ENCODE measurements at places on chromosomes 5 and 9.

- DNase-seq, result peak; percentile 65
These were observed 24.9 kb upstream of the ELAVL2 start for GRCh38 chr9:23850690-23851629.

DNA sequence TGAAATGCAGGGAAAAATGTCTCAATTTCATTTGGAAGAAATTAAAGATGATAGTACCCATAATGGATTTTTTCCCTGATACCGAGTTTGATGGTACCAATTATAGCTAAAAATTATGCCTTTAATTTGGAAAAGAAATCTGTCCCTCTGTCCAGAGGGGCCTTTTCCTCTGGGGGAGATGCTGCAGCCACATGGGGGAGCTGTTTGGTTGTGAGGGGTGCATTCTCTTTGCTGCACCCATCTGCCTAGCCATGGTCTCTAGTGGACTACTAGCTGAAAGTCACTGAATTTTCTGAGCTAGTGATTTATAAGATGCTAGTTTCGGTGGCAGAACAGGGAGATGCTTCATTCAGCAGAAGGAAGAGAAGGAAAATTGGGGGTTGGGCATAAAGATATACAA is 9.6 kb downstream of the SEC61B start:
- no peak for DNase-seq

- no peak for DNase-seq
These were observed 14.1 kb downstream of the RGS3 start for GRCh38 chr9:113477661-113478060.

- no peak for DNase-seq
These were observed 2.7 kb downstream of the KLF4 start for GRCh38 chr9:107486674-107487520.

GRCh38 chr5:174183701-174184100 is 138.2 kb downstream of the NSG2 start:
- DNase-seq, result no peak

- no peak for DNase-seq
These were observed 384.6 kb downstream of the SPOCK1 start for GRCh38 chr5:137114529-137114928.

- DNase-seq, result no peak
These were observed 18.4 kb downstream of the LSM11 start for GRCh38 chr5:157761690-157762621.

DNA sequence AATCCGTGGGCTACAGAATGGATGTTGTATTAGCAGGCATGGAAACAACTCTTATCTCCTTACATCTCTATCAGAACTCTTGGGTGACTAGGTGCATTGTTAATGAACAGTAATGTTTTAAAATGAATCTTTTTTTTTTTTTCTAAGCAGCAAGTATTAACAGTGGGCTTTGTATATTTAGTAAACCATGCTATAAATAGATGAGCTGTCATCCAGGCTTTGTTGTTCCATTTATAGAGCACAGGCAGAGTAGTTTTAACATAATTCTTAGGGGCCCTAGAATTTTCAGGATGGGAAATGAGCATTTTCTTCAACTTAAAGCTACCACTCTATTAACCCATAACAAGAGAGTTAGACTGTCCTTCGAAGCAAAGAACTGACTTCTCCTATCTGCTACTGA is 233.7 kb upstream of the ADAMTSL1 start:
- no peak for DNase-seq

GRCh38 chr5:87729781-87730180 is 317.1 kb upstream of the CCNH start:
- DNase-seq, result no peak

- DNase-seq, result no peak
These were observed 394.9 kb downstream of the MED10 start for GRCh38 chr5:5983261-5983980.

DNA sequence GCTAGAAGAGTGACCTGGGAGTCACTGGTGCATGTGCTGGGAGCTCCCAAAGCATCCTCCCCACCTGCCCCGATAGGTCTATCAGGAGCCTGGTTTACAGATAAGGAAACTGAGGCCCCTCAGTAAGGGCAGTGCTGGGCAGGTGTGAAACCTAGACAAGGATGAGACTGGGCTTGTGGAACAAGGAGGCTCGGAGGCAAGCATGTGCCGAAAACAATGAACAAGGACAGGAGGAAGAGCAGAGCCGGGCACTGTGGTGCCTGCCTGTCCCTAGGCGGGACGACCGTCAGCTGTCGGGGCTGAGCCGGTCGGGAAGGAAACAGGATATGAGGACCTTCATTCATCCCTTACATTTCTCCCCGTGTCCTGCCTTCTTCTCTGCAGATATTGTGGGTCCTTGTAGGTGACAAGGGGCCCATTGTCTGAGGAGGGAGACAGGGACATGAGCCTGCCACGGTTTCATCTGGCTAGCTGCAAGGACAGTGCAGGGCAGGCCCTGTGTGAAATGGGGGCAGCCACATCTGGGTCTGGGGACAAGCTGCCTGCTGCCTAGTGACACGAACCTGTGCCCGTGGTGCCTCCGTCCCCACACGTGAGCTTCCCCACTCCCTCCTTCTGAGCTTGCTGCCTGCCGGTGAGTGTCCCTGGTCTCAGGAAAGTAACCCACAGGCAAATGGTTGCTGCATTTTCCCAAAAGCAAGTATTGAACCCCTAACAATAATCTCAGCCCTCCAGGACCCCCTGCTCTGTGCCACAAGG is 18.6 kb downstream of the FGD3 start:
- DNase-seq, result peak; percentile 61

DNA sequence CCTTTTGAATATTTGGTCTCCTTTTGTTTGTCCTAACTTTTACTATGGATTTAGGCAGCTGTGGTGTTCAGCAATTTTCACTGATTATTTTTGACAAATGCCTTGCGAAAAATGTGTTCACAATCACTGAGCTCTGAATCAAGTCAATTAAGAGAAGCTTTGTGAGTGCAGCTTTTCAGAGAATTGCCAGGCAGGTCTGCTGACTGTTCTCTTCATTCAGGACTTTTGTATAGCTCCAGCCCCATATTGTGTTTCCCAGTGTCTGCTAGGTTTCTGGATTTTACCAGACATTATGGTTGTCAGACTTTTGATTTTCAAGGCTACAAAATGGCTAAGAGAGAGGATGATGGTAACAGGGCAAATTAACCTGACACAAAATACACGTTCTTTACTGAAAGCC is 1055.9 kb downstream of the CDH18 start:
- DNase-seq, result no peak

GRCh38 chr5:178490935-178491652 is 99.1 kb downstream of the COL23A1 start:
- DNase-seq, result no peak
